ENCODE measurements at places on chromosomes 3 and 15. TPM values are rescaled to one million over a fixed set of nuclear protein-coding genes. Genes with fewer than 3 reads are reported as not detected.

NSMCE3 gene
- total RNA-seq, result 7.3 TPM

PRR20G gene
- total RNA-seq, result not detected

IGF2BP2 gene
- 18.6 TPM for total RNA-seq

CPB1 gene
- not detected for total RNA-seq

IGSF10 gene
- 0.94 TPM for total RNA-seq

BLM gene
- total RNA-seq, result 1.1 TPM

GOLGA6L10 gene
- 1.1 TPM for total RNA-seq

MYD88 gene
- 8.8 TPM for total RNA-seq

LMAN1L gene
- total RNA-seq, result not detected

FOXB1 gene
- total RNA-seq, result not detected
